ENCODE measurements at places on chromosomes 1 and 21. TPM values are rescaled to one million over a fixed set of nuclear protein-coding genes. Genes with fewer than 3 reads are reported as not detected.

- no peak within 1 kb of the TSS for H3K4me3 ChIP-seq
- H3K27ac ChIP-seq, result no peak within 1 kb of the TSS
- no peaks in the 10 kb centered on the region for H3K36me3 ChIP-seq
- DNase-seq, result no peak
- H3K4me1 ChIP-seq, result peaks cover 11% of the 10 kb centered on the region
These were observed at the start of gene SLAMF7 for GRCh38 chr1:160739098-160739511. Gene SLAMF7, plus strand, starts transcription at chr1:160739247. Its CDS starts 55 bp downstream, at chr1:160739302.

DNA sequence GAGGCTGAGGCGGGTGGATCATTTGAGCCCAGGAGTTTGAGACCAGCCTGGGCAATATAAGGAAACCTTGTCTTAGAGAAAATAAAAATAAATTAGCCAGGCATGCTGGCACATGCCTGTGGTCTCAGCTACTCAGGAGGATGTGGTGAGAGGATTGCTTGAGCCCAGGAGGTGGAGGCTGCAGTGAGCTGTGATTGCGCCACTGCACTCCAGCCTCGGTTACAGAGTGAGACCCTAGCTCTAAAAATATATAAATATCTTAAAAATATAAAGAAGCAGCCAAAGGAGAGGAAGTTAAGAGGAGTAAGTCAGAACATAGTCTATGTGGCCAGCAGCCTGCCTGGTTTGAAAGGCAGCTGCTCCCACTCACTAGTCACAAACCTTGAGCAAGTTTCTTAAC, 4.5 kb upstream of the IL10RB start:
- no peaks in the 10 kb centered on the region for H3K27me3 ChIP-seq
- no peak overlapping the region for H3K27ac ChIP-seq
- peaks cover 33% of the 10 kb centered on the region for H3K36me3 ChIP-seq
- H3K4me3 ChIP-seq, result no peak overlapping the region
- DNase-seq, result no peak

GRCh38 chr1:37288900-37289299, 185.5 kb upstream of the ZC3H12A start:
- no peak for DNase-seq
- no peak overlapping the region for H3K27ac ChIP-seq
- no peak overlapping the region for H3K4me3 ChIP-seq
- H3K36me3 ChIP-seq, result no peaks in the 10 kb centered on the region
- no peaks in the 10 kb centered on the region for H3K4me1 ChIP-seq

DNA sequence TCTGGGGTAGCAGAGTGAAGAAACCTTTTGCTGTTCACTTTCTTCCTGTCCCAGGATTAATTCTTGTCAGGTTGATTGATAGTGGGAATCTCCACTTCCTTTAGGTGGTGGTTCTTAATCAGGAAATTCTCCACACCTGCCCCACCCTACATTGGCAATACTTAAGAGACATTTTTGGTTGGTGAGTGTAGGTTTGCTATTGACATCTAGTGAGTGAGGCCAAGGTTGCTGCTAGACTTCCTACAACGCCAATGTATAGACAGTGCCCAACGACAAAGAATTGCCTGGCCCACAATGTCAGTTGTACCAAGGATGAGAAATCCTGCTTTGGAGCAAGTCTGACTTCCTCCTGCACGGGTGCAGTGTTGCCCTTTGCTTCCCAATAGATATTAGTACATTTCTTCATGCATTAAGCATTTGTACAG, 38.5 kb downstream of the MAP3K7CL start:
- H3K4me1 ChIP-seq, result no peaks in the 10 kb centered on the region
- no peaks in the 10 kb centered on the region for H3K27me3 ChIP-seq
- no peaks in the 10 kb centered on the region for H3K36me3 ChIP-seq
- peak overlapping the region; percentile 1 for H3K27ac ChIP-seq

- H3K36me3 ChIP-seq, result no peaks in the 10 kb centered on the region
- H3K27ac ChIP-seq, result no peak overlapping the region
- no peak for DNase-seq
- no peaks in the 10 kb centered on the region for H3K4me1 ChIP-seq
- H3K27me3 ChIP-seq, result no peaks in the 10 kb centered on the region
These were observed 742.0 kb downstream of the NCAM2 start for GRCh38 chr21:21740207-21740606.

GRCh38 chr1:1422465-1423244, 1.6 kb upstream of the ANKRD65 start:
- no peak for DNase-seq
- H3K27me3 ChIP-seq, result peaks cover 36% of the 10 kb centered on the region
- H3K36me3 ChIP-seq, result no peaks in the 10 kb centered on the region
- no peak overlapping the region for H3K4me3 ChIP-seq

GRCh38 chr1:46547481-46548383, 3.7 kb downstream of the KNCN start:
- H3K4me3 ChIP-seq, result no peak overlapping the region
- no peaks in the 10 kb centered on the region for H3K4me1 ChIP-seq
- no peak overlapping the region for H3K27ac ChIP-seq

FCRL3 gene
- not detected for total RNA-seq
